ENCODE measurements at places on chromosomes 16 and 17. TPM values are rescaled to one million over a fixed set of nuclear protein-coding genes. Genes with fewer than 3 reads are reported as not detected.

GPR142 gene
- not detected for polyA plus RNA-seq

GHDC gene
- polyA plus RNA-seq: 18.4 TPM

SLC2A4 gene
- polyA plus RNA-seq: 1.8 TPM

MYH11 gene
- polyA plus RNA-seq: 12.1 TPM

C17orf67 gene
- 1.4 TPM for polyA plus RNA-seq

KRT15 gene
- 1.3 TPM for polyA plus RNA-seq

DNA sequence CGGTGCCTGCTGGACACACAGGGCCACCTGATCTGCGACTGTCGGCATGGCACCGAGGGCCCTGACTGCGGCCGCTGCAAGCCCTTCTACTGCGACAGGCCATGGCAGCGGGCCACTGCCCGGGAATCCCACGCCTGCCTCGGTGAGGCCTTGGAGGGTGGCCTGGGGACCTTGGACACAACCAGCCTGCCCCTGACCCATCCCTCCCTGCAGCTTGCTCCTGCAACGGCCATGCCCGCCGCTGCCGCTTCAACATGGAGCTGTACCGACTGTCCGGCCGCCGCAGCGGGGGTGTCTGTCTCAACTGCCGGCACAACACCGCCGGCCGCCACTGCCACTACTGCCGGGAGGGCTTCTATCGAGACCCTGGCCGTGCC, 1.4 kb downstream of the NTN3 start:
- DNase-seq: no peak

GRCh38 chr16:84897911-84898377, 78.2 kb downstream of the CRISPLD2 start:
- no peak for DNase-seq

- no peak for DNase-seq
Observed at GRCh38 chr17:68094481-68095078, 59.0 kb downstream of the KPNA2 start.

GRCh38 chr17:27609611-27610303, 21.2 kb upstream of the LGALS9 start:
- peak; percentile 61 for DNase-seq

DNA sequence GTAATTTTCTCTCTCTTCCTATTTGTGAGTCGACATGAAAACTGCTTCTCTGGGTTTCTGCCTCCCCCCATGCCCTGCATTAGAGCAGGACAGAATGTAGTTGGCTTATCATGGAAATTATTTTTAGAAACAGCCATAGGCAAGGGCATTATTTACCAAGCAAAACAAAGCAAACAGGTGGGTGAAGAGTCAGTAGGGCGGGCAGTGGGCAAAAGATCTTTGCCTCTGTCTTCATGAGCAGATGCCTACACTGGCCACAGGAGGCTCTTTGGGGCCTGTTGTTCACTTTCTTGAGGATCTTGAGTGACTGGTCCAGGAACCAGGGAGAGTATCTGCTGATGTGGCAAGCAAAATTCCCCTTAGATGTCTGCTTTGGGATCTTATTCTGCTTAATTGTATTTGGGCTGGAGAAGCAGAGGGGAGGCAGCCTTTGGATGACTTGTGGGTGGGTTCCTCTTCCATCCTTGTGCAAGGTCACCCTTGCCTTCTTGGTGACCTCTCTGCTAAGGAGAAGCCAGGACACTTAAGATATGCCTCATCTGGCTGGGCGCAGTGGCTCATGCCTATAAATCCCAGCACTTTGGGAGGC, 42.5 kb upstream of the CLEC19A start:
- DNase-seq: no peak

GRCh38 chr16:68233085-68233834, 2.7 kb downstream of the ESRP2 start:
- DNase-seq: no peak

DNA sequence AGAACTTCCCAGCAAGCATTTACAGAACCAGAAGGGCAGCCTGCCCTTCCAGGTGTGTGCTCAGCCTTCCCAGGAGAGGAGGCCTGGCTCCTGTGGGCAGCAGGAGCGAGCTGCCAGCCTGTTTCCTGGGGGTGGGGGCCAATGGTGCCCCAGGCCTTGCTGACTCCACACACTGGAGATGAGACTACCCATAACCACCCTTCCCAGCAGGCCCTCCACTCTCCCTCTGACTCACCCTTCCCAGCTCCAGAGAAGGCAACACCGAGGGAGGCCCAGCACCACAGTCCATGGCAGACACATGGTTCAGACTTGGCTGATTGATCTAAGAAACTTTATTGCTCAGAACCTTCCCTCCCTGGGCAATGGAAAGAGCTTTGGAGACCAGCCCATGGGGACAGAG, 1.8 kb upstream of the PRSS53 start:
- no peak for DNase-seq

GRCh38 chr17:81002013-81002384, 10.4 kb downstream of the CHMP6 start:
- no peak for DNase-seq

DNA sequence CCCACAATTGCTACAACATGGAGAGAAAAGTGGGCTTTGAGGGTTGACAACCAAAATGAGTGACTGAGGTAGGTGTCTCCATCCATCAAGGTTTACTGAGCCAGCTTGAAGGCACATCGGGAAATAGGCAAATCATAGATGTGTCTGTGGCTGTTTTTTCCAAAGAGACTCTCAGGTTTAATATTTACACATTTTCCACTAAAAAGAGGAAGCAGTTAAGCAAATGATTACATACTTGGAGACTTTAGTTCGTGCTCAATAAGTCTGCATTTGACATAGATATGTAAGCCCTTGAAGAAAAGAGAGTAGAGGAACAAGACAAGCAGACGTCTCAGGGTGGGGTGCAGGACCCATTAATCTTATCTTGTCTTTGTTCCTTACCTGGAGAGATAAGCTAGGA, 148.9 kb upstream of the COX10 start:
- DNase-seq: no peak

DNA sequence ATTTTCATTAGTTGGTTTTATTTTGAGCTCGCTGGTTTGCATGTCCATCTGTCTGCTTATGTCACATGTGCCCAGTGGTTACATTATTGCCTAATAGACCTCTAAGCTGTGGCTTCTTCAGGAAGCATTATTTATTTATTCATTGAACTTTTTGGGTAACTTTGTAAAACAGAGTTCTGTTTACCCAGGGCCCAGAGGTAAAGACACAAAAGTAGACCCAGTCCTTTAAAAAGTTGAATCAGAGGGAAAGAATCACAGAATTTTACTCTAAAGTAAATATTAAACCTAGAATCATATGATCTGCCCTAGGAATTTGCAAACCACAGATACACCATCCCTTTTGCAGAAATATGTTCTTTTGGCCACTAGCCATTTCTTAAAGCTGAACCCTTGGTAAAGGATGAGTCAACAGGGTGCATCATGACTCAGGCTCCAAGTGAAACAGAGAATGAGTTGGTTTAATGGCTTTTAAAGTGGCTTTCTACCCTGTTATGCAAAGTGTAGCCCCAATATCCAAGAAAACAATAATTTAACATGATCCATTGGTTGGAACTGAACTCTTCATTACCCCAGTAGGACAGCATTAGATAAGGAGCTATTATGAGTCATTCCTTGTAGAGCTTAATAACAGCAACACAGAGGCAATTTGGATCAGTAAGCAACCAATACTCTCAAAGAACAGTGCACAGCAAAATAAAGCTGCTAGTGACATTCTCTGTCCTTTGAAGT, 236.3 kb downstream of the KCNJ2 start:
- DNase-seq: no peak
